ENCODE measurements at places on chromosomes 7 and 10.

- DNase-seq = no peak
Measured at GRCh38 chr7:139635526-139636302, 112.2 kb downstream of the CLEC2L start.

DNA sequence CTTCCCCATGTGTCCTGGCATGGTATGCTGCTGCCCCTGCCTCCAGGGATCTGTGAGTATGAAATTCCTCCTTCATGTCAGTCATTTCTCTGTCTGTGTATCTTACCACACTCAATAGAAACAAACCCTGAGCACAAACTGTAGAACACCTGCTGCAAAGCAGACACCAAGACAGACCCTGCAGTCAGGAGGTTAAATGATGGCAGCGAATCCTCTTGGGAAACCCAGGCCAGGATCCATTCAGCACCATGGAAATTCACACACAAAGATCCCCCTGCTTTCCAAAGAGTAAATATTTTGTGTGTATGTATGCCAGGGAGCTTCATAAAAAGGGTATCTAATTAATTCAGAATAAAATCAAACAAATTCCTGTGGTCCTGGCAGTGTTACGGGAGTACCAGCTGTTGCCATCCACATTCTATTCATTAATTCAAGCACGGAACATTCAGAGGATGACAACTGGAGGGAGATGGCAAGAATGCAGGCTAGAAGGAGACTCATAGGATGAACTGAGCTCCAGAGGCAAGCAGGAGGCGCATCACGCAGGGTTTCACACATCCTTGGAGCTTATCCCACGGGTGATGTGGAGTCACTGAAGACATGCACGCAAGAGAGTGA, 14.8 kb downstream of the ITIH5 start:
- DNase-seq = no peak

GRCh38 chr7:939843-940242, 14.6 kb downstream of the ADAP1 start:
- DNase-seq = no peak

DNA sequence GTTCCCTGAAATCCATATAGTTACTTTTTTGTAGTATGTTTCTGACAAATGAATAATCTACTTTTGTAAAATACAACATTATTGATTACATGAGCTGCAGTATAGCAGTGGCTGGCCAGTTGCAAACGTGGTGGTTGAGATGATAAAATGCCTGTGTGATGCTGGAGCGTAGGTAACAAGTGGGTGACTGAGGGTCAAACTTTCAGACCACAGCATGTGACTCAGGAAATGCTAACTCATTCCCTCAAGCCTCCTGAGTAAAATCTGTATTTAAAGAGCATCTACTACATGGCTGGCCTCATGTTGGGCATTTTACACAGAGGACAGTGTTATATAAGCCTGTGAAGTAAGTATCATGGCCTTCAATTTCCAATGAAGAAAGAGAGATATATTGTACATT, 585.2 kb downstream of the GRID1 start:
- DNase-seq = no peak

DNA sequence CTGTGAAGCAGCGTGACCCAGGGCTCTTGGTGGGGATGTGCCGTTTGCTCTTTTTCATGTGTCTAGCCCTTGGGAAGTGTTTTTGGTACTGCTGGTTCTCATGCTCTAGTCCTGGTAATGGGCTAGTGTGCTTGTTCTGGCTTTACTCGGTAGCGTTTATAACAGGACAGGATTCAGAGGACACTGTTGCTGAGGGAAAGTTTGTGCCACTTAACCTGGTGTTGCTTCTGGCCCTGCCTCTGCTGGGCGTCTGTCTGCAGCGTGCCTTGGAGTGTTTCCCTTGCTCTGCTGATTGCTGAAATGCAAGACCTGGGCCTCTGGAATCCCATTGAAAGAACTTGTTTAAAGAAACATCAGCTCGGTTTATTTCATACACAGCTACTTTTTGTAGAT, 35.0 kb downstream of the INPP5A start:
- no peak for DNase-seq

DNA sequence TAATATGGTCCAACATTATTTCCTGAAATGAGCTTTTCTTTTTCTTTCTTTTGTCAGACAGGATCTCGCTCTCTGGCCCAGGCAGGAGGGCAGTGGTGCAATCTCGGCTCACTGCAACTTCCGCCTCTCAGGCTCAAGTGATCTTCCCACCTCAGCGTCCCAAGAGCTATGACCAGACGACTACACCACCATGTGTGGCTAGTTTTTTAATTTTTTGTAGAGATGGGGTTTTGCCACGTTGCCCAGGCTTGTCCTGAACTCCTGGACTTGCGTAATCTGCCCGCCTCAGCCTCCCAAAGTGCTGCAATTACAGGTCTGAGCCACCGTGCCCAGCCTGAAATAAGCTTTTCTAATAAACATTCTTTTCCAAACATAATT, 48.6 kb downstream of the CUL2 start:
- DNase-seq = no peak

DNA sequence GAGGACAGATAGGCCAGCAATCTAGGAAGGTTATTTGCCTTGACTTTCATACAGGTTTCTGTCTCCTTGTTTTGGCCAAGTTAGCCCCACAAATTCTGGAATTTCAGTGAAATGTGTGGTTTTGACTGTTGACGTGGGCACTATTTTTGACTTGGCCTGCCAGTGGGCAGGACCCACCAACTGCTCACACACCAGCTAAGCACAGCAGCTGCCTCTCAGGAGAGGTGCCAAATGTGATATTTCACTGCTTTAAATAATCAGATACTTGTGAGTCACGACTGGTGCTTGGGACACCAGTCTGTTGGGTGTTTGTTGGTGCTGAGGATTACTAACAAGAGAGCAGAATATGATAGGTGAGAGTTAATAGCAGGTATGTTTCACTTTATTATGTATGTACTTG, 409.7 kb upstream of the MTPN start:
- DNase-seq = no peak

DNA sequence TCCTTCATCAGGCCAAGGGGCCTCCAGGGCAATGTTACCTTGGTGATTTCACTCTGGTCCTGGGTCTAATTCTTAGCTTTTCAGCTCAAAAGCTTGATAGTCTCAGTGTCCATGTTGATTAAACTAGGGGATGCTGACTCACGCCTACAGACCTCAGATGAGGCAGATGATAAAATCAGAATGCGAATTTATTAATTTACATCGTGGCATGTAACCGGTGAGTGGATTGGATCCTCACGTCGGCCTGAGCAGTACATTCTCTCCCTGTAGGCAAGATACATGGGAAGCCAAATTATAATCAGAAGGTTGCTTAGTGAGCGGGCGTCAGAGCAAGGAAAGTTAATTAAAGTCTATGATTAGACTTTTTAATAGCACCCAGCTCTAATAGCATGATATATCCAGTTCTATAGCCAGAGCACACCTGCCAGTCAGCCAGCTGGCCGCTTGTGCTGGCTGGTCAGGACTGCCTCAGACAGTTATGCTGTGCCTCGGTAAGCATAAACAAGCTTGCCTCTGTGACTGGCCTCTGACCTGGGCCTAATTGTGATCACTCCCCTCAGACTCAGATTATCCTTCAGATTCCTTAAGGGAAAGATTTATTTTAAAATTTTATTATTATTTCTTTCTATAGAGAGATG, 20.2 kb upstream of the CPA5 start:
- no peak for DNase-seq

GRCh38 chr7:71303566-71303965, 171.6 kb downstream of the GALNT17 start:
- DNase-seq = no peak

DNA sequence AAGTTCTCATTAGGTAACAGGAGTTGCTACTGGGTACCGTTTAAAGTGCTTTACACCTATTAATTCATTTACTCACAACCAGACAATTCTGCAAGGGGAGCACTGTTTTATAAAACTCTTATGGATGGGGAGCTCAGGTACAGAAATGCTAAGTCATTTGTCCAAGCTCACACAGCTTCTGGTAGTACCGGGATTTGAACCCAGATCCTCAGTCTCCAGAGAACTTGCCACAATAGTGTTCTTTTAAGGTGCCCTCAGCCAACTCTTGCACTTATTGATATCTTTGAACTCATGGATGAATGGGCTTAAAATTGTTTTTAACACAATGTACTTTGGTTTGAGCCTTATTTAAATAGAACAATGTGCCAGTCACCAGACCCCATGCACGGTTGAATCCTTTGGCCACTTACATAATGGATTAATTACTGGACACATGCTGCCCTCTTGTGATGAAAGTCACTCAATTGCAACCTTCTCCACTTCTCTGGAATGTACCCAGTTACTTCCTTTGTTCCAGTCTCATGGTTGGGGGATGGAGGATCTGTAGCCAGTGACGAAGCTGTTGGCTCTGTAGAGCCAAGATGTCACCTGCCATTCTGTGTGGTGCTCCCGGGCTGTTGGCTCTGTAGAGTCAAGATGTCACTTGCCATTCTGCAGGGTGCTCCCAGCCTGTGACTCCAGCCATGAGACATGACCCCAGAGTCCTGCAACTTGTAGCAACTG, 65.6 kb downstream of the NOD1 start:
- DNase-seq = no peak

DNA sequence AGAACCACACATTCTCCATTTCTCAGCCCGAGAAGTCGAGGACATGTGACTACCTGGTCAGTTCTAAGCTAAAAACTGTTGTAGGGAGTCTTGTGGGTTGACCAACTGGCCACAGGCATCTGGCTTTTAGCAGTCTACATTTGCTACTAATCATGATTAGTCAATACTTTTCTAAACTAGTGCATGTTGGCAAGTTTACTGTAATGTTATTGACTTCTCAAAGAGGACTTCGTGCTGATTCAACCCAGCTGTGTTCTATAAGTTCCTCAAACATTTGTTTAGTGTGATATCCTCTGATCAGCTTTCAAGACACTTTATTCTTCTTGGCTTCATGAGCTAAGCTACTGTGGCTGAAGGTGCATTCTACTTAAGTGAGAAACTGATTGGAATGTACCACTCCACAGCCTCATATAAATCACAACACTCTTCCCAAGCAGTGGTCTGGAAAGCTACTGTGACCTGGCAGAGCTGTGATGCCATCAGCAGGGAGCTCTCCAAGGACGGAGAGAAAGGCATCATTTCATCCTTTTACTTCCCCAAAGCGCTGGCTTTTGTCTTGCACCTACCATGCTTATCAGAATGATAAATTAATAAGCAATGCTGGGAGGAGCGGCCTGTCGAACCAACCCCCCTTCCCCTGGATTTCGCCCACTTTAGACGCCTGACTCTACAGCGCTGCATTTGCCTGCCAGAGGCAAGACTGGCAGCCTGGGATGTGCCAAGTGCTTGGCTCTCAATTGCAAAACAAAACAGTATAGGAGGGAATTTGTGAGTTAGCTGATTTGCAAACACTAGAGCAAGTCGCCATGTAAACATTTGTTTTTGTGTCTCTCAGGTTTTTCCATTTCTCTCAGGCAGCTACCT, 206.7 kb upstream of the PLXNA4 start:
- no peak for DNase-seq

DNA sequence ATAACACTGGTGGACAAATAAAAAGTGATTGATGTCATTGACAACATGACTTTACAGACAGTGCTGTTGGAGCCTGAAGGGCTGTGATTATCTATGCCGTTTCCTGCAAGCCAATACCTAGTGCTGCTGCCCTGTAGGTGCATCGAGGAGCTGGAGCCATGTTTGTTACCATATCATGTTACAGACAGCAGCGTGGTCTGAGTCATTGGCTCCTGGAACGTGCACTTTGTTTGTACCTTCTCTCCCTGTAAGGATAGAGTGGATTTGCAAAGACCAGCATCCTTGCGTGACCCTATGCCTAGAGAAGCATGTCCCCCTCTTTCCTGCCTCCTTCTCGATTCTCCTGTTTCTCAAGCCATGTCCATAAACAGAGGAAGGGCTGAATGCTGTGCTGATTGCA, 597.2 kb downstream of the TYW1 start:
- no peak for DNase-seq

- DNase-seq = no peak
Measured at GRCh38 chr10:43785252-43785651, 136.6 kb upstream of the ZNF32 start.

DNA sequence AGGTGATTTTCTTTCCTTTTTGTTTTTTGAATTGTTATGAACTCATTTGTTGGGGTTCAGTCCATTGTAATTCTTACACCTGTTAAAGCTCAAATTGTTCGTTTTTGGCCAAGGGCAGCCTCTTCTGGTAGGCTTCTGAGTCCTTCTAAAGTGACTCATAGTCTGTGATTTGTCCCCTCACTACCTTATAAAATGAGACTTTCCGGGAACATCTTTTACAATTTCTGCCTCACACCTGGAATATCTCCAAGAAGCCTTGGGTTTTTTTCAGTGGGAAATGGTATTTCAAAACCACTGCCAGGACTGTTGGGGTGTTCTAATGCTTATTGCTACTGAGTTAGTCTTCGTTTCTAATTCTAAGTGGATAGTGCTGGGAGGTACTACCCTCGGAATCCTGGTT, 56.7 kb downstream of the BMPR1A start:
- no peak for DNase-seq

GRCh38 chr7:138166681-138167080, 90.4 kb downstream of the AKR1D1 start:
- no peak for DNase-seq

All from GM18507 (cell line).